Activated CD4-positive, CD25-positive, alpha-beta regulatory T cell (primary cell): ENCODE measurements at places on chromosomes 6 and 20.

DNA sequence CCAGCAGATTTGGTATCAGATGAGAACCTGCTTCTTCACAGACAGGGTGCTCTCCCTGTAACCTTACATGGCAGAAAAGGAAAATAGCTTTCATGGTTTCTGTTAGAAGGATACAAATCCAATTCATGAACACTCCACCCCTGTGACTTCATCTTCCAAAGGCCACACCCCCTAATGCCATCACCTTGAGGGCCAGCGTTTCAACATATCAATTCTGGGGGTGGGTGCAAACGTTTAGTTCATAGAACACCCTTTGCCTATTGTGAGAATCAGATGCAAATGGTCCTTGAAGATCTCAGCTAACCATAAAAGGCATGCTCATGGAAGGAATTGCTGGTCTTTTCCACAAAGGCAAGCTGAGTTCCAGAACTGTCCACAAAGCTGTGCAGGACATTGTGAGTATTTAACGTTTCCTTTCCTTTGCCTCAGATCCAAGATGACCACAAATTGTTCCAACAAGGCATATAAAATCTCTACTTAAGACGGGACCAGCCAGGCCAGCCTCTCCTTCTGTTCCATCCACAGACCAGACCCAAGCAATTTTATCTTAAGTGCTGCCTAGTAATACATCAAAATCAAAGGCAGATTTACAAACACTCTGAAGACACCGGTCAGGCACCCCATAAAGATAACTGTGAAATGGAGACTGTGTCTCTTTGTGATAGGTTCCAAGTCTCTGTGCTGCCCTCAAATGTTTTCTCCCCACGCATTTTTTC is 34.7 kb upstream of the SSTR4 start:
- no peak for DNase-seq

DNA sequence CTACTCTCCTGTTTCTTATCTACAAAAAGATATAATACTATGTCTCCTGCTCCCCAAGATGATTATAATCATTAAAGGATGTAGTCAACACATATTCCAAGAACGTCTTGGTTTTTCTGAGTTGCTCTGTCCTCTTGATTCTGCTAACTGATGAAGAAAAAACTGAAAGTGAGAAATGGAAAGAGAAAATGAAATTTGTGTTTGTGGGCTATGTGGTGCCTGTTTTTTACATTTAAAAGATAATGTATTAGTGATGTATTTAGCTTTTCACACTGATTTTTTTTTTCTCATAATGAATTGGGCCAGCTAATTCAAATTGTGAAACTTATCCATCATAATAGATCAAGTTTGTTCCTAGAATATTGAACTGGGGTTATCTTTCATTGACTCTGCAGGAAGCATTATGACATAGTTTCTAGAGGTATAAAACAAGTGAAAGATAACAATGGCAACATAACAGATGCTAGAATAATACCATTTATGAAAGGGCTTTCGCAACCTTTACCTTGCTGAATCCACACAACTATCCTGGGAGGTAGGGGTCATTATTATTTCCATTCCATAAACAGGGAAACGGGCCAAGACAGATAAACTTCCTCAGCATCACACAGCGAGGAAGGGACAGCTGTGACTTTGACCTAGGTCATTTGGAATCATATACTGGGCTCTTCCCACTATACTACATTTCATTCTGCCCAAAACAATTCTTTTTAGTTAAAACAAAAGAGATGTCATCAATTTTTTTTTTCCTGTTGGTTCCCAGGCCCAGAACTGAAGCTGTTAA is 336.7 kb downstream of the GJA1 start:
- DNase-seq: no peak

GRCh38 chr20:4491643-4492042 is 230.1 kb upstream of the PRND start:
- DNase-seq: no peak

- no peak for DNase-seq
Measured at GRCh38 chr6:144953552-144954240, 668.6 kb downstream of the UTRN start.

- no peak for DNase-seq
Measured at GRCh38 chr6:31892821-31893220, 4.7 kb downstream of the EHMT2 start.

DNA sequence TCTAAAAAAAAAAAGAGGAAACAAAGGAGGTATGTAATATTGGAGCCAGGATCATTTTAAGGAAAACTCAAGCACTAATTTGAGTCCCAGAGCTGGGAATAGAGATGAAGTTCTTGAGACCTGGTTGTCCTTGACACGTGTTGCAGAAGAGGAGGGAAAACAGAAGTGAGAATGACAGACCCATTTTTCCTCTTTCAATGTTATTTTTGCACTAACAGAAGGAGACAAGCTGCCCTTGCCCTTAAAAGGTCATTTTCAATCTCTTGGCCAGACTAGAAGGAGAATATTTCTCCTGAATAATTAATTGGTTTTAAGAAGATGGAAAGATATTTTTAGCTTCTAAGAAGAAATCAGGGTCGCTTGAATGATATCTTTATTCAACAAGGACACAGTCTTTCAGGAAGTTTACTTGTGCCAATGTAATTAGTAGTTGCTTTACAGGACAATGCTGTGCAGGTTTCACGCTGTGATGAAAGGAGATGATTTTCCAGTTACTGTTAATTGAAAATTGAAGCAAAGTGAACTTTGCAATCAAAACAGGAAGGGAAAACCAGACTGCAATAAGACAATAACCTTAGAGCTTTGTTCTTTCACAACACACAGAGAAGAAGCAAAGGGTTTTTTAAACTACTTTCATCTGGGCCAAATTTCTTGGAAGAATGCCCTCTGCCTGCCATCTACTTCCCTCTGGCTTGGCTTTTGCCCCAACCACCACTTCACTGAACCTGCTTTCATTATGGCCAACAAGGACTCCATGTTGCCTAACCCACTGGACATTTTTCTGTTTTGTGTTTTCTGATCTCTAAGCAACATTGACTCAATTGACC is 107.8 kb upstream of the SHLD1 start:
- DNase-seq: no peak

- DNase-seq: peak; percentile 5
Measured at GRCh38 chr6:134519465-134519864, 201.6 kb upstream of the SGK1 start.

- no peak for DNase-seq
Measured at GRCh38 chr6:89131599-89131998, 13.7 kb upstream of the SRSF12 start.

- DNase-seq: no peak
Measured at GRCh38 chr20:23125159-23125558, 39.0 kb upstream of the CD93 start.

DNA sequence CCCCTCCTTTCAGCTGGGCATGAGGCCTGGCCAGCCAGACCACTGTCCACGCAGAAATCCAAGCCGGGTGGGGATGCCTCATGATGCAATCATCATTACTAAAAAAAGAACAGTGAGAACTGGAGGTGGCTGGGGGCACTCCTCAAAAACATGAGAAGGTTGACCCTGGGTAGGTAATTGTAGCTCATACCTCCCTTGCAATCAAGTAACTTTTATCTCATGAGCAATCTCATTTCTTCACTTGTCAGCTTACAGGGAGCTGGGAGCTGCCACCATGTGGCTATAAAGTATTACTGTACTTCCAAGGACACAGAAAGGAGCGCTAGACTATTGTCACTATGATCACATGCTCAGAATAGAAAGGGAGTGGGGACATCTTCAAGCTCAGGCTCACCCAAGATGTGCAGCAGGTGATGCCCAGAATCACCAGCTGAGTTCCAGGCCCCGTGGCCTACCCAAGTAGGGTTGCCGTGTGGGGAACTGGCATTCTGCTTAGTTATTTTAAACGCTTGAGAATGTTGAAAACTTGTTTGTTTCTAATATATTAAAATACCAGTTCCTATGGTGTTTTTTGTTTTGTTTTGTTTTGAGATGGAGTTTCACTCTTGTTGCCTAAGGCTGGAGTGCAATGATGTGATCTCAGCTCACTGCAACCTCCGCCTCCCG is 3.0 kb upstream of the CDH26 start:
- DNase-seq: no peak

DNA sequence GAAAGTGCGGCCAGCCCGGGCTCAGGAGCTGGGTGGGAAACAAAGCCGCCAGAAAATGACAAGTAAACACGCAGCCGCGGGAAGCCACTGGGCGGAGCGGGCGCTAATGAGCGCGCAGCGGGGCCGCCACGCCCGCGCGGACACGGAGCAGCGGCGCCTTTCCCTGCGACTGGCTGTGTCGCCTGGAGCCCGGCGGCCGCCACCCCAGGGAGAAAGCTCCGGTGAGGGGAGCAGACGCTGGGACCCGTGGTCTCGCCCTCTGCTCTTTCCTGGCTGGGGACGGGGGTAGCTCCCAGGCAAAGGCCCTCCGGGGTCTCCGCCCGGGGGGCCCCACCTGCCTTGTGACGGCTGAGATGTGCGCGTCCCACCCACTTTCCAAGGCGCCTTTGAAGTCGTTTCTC is 54.9 kb downstream of the PRR18 start:
- no peak for DNase-seq

GRCh38 chr6:131740161-131740560 is 29.3 kb upstream of the CTAGE9 start:
- no peak for DNase-seq

DNA sequence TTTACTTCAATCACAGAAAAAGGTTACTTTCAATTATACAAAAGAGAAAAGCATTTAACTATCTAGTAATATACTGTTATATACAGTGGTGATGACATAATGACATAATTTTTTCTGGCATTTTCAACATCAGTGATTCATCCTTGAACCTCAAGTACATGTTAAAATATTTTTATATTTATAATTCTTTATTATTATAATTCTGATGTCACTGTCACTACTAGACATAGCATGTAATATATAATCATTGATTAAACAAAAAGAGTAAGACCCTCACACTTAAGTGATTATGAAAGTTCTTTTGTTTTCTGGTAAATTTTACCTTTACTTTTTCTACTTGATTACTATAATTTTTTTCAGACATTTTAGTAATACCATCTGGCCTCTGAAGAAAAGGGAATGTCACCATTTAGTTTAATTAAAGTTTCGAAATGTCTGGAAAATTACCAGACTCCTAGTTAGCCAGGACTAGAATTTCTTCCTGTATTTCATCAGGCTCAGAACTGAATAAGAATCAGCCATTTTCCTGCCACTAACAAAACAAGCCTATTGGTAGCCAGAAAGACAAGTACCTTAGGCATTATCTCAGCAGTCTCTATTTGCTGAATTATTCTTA is 71.5 kb downstream of the FILIP1 start:
- DNase-seq: no peak

GRCh38 chr20:46895906-46896242 is 1.2 kb downstream of the EYA2 start:
- no peak for DNase-seq

DNA sequence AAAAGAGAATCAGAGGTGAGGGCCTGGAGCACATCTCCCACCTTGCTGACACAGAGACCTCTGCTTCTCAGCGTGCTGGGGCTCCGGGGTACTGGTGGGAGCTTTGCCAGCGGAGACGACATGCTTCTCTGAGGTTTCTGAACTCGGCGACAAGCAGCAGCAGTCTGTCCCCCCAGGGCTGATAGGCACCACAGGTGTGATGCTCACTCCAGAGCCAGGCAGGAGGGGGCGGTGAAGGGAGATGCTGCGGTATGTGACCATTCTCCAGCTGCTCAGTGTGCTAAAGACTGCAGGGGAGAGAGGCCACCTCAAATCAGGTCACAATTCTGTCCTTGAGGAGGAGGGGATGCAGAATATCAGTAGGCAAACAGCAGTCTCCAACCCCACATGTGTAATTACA is 219.9 kb downstream of the ALDH8A1 start:
- DNase-seq: no peak

DNA sequence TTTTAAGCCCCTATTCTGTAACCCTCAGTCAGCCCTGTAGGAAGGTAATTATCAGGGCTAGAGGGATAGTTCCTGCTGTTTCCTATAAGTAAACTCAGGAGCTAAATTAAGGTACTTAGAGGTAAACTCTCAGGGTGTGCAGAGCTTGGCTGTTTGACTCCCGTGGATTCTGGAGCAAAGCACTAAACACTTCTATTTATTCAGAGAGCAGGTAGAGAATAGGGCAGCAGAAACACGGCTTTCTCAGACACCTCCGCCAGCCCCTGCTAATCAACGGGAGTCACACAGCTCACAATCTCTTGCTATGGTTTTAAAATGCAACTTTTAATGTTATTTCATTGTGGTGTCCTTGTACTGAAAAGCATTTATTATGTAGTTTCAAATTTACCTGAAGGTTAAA is 21.8 kb downstream of the PRKN start:
- DNase-seq: no peak

- no peak for DNase-seq
Measured at GRCh38 chr6:157427969-157428368, 47.0 kb downstream of the ZDHHC14 start.

- no peak for DNase-seq
Measured at GRCh38 chr20:33370291-33370690, 31.0 kb downstream of the CDK5RAP1 start.

- no peak for DNase-seq
Measured at GRCh38 chr6:131159578-131159977, 24.3 kb downstream of the AKAP7 start.

DNA sequence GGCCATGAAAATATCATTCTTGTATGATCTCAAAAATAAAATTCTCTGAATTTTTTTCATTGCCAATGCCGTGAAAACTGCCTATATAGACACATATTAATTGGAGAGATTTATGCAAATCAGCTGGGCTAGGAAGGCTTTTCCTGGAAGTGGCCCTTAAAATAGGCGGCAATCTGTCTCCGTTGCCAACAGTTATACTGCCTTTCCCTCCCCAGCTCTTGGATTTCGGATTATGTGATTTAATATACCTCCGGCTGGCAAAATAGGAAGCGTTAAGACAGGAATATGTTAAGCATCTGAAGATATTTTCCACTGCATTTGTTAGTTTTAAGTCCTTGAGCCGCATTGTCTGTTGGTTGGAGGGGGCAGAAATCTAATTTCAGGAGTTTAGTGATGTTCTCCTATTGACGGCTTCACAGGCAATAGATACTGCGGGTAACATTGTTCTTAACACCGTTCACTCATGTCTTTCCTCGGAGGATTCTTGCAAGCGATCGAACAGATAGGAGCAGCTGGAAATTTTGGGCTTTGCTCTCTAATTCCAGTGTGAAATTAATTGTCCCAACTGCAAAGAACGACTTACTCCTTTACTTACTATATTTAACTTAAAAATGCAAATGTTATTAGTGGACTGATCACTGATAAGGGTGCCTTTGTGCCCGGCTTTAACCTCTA is 113.3 kb downstream of the LINC00237 start:
- DNase-seq: no peak
